Activated T-cell treated with anti-CD3 and anti-CD28 coated beads for 1 hour (primary cell): ENCODE measurements at places on chromosomes 6 and 20.

DNA sequence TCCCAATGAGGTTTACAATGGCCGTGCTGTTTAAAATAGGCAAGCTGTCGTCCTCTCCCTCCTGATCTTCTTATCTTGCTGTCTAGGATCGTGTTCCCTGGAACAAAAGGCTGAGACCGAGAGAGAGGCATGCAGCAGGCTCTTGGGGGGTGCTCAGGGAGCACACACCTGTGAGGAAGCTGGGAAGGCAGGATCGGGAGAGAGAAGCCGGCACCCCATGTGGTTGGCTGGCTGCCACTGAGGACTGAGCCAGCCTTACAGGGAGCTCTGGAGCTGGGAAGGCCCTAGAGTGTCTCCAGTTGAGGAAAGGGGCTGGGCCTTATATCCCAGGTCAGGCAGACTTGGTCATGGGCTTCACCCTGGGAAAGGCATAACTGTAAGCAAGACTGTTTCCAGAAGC, 184.2 kb downstream of the LY86 start:
- no peak for DNase-seq

- DNase-seq, result no peak
Observed at GRCh38 chr20:63696628-63697356, at the start of gene TNFRSF6B. TNFRSF6B (plus strand) TSS chr20:63696652; CDS start chr20:63696768, 116 bp downstream.

- DNase-seq, result peak; percentile 25
Observed at GRCh38 chr6:27188885-27189418, 58.5 kb upstream of the PRSS16 start.

DNA sequence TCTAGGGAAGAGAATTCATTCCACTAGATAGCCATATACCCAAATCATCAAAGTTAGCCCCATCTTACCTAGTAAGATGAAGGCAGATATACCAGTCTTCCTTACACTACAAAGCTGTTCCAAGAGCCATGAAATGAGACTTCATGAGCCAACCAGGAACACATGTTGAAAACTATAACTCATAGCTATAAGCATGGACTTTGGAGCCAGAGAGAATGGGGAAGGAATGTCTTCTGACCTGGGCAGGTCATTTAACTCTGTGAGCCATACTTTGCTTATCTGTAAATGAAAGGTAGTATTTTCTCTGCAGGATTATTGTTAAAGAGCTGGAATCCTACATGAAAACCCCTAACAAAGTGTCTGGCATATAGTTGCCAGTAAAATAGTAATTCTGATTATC, 27.3 kb downstream of the ADGRF5 start:
- DNase-seq, result no peak

- no peak for DNase-seq
Observed at GRCh38 chr20:1805161-1805581, 90.0 kb upstream of the SIRPA start.

- DNase-seq, result no peak
Observed at GRCh38 chr20:5212907-5213487, 86.2 kb downstream of the CDS2 start.

- peak; percentile 23 for DNase-seq
Observed at GRCh38 chr20:62860924-62861691, 514 bp downstream of the TCFL5 start.

GRCh38 chr6:133621751-133622150, 267.2 kb upstream of the TCF21 start:
- no peak for DNase-seq

- DNase-seq, result no peak
Observed at GRCh38 chr20:47334022-47334551, 22.4 kb downstream of the ZMYND8 start.

DNA sequence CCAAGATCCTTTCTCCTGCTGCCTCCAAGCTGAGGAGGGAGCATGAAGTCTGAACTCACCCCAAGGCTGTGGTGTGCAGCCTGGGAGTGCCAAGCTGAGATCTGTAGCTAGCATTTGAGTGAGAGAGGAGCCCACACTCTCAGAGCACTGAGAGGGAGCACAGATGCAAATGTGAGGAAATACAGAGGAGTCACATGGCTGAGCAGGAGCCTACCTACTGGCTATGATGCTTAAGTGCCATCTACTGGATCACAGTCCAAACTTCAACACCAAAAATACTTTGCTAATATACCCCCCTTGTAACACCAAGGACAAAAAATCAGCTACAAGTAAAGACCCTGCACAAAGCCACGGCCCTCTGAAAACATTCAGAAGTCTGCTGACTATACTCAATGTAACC, 94.4 kb upstream of the IMPG1 start:
- DNase-seq, result no peak

DNA sequence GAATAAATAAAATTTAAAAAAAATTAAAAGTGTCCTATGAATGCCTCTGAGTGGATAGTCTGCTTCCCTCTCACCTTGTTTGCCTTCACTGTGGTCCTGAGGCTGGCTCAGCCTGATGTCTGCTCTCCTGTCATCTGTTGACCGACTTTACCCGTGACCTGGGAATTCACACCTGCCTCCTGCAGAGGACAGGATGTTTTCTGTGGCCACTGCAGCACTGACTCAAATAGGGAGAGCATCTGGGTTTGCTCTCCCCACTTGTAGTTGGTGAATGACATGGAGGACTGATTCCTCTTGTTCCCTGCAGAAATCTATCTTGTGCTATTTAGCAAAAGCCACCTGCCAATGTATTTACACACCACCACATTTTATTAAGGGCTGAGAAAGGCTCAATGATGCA, 52.4 kb upstream of the ERVFRD-1 start:
- no peak for DNase-seq

DNA sequence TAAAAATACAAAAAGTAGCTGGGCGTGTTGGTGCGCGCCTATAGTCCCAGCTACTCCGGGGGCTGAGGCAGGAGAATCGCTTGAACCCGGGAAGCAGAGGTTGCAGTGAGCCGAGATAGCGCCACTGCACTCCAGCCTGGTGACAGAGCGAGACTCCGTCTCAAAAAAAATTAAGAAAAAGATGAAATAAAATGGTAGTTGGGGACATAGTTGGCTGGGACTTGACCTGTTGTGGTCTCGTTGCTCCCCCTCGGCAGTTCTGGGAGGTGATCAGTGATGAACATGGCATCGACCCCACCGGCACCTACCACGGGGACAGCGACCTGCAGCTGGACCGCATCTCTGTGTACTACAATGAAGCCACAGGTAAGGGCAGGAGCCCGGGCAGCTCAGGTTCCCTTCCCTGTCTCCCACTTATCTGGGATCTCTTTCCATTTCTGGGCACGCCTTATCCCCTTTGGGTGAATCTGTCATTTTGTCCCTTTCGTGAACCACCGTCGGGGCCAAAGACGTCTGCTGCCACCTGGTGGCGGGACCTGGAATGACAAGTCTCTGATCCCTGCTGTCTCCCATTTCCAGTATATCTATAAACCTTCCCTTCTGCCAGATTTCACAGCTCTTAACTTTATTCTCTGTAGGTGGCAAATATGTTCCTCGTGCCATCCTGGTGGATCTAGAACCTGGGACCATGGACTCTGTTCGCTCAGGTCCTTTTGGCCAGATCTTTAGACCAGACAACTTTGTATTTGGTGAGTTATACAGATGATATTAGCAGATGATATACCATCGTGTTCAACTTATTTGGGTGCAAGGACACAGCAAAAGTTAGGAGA, 2.3 kb downstream of the TUBB start:
- peak; percentile 87 for DNase-seq

- DNase-seq, result no peak
Observed at GRCh38 chr6:127317388-127318128, 25.9 kb downstream of the ECHDC1 start.

DNA sequence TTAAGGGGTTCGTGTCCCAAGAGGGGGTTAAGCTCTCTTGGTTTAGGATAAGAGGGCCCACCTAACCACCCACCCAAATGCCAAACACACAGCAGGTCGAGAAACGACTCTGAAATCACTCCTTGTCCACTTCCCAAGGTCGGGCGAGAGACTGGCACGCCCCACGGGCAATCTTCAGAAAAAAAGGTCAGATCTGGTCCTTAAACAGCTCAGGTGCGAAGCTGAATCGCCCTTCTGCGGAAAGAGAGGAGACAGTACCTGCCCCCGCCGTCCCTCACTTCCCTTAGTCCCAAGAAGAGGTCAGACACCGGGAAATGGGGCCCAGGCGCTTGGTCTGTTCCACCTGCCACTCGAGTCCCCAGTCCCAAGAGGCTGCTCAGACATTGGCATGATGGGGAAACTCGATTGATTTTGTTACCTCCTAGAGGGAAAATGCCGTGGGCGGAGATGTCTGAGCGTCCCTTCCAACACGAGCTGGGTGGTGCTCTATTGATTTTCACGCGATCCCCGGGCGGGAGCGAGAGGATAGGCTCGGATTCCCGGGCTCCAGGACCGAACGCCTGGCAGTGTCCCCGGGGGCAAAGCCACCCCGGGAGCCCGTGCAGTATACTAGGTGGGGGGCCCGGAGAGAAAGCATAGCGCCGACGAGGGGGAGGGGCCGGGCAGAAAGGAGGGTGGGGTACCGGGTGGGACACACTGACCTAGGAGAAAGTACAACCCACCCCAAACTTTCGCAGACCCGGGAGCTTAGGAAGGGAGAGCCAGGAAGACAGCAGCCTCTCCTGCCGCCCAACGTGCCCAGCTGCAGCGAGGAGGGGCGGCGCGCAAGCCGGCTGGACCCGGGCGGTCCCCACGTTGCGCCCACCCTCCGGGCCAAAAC, 1.1 kb upstream of the SAMD5 start:
- DNase-seq, result no peak

- no peak for DNase-seq
Observed at GRCh38 chr20:32667027-32667426, 6.7 kb downstream of the C20orf203 start.

GRCh38 chr6:13453771-13454251, 33.6 kb downstream of the GFOD1 start:
- DNase-seq, result no peak
